ENCODE measurements at places on chromosomes 12 and 14.

DNA sequence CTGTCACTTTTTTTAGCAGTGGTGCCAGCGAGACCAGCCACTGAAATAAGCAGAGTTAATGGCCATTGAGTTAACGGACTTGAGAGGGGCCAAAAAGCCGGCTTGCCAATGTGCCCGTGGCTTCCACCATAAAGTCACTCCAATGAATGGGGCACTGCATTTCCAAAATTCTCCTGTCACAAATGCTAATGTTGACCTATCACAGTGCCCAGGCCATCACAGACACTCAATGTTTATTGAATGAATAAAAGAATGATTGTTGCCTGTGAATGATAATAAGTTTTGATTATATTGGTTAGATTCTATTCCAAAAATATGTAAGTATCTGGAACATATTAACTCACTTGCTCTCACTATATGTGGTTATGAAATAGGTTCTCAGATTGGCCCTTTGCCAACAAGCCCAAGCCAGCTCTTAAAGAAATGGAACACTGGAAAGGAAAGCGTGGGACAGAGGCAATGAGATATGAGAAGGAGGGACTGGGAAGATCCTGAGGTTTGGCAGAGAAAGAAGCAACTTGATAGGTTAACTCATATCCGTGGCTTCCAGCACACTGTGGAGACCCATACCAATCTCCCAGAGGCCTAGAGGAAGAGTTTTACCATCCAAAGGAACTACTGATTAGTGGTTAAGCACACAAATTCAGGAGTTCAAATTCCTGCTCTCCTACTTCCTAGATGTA, 108.7 kb downstream of the BTG1 start:
- DNase-seq: peak; percentile 89

DNA sequence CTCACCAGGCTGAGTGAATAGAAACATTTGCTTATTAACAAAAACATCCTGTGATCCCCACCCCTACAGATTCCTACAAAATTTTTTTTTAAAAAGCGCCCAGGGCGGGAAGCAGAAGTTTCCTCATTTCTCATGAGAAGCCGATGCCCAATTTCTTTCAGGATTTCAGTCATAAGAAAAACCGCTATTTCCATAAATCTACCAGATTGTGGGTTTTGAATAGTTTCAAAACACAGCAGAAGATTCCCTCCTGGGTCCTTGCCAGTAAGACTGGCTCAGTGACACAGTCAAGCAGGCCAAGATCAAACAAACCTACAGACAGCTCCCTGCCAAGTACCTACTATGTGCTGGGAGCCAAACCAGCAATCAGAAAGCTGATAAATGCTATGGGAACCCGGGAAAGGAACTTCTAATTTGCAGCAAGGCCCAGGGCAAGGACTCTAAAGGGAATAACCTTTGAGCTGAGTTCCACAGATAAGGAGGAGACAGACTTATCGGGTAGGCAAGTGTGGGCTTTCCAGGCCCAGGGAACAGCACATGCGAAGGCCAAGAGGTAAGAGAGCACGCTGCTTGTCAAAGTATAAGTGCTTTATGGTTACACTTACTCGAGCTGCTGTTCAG, 68.7 kb downstream of the CCDC88C start:
- no peak for DNase-seq

DNA sequence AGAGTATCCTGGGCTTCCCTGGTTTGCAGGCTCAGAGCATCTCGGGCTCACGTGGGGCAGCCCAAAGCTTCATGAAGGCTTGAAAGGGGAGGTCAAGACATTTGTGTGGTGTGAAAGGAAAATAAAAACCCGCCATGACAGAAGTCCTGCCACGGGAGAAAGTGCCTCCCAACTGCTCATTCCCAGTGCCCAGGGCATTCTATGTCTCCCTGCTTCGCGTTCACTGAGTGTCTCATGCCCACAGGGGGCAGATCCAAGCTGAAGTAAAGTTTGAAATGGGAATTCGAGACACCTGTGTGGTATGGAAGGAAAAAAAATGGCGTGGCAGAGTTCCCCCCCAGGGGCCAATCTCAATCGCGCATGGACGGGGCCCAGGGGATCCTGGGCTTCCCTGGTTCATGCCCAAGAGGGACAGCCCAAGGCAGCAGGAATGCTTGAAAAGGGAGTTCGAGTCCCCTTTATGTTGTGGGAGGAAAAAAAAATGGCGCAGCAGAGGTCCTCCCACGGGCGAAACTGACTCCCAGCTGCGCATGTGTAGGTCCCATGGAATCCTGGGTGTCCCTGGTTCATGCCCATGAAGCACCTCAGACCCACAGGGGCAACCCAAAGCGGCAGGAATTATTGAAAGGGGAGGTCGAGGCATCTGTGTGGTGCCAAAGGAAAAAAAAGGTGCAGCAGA, 576.7 kb downstream of the ALG10 start:
- no peak for DNase-seq

GRCh38 chr12:130436741-130437501, 99.2 kb downstream of the PIWIL1 start:
- no peak for DNase-seq

DNA sequence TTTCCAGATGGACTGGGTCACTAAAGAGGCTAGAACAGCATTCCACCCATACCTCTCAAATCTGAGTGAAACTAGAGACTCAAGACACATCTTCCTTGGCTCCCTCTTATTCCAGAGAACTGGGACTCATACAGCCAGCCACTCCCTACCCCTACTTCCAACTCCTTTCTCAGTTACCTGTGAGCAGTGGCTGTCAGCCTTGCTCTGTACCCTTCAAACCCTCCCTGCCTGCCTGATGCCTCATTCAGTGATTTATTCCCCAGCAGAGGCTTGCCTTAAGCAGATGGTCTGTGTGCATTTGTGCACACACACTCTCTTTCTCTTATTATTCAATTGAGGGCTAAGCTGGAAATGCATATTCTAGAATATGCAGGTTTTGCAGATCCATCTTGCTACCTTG, 14.6 kb downstream of the GPR84 start:
- DNase-seq: no peak

GRCh38 chr12:49161092-49161795, 27.6 kb downstream of the TUBA1A start:
- DNase-seq: no peak

DNA sequence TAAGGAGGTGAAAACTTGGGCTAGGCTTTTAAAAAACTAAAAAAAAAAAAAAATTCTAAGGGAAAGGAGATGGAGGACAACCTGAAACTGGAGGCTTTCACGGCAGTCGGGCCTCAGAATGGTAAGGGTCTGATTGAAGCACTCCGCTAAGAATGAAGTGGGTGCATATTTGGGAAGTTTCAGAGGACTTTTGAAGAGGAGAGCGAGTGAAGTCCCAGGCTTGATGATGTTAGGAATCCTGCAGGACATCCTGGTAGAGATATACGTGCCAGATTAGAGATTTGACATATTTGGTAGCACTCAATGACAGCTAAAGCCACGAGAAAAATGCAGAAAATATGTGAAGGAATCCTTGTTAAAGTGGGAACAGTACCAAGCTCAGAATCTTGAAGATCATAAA, 186.2 kb downstream of the SNAPC1 start:
- no peak for DNase-seq

DNA sequence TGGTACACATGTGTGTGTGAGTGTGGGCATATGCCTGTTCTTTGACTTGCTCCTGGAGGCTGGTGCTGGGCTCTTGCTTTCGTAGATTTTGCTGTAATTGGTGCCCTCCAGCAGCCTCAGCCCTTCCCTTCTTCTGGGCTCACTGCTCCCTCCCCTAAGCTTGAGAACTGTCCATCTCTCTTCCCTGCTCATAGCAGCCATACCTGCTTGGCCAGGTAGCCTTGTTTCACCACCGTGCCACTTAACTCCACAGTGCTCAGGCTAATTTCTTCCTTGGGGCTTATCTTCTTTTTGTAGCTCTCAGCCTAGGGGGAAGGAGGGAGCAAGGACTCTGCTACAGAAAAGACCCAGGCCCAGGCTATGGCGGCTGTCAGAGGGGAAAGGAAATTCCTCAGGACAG, 19.8 kb downstream of the PLEK2 start:
- no peak for DNase-seq

- no peak for DNase-seq
Observed at GRCh38 chr12:132475304-132476037, 14.5 kb upstream of the FBRSL1 start.

GRCh38 chr12:119710374-119710964, 42.5 kb downstream of the PRKAB1 start:
- no peak for DNase-seq

DNA sequence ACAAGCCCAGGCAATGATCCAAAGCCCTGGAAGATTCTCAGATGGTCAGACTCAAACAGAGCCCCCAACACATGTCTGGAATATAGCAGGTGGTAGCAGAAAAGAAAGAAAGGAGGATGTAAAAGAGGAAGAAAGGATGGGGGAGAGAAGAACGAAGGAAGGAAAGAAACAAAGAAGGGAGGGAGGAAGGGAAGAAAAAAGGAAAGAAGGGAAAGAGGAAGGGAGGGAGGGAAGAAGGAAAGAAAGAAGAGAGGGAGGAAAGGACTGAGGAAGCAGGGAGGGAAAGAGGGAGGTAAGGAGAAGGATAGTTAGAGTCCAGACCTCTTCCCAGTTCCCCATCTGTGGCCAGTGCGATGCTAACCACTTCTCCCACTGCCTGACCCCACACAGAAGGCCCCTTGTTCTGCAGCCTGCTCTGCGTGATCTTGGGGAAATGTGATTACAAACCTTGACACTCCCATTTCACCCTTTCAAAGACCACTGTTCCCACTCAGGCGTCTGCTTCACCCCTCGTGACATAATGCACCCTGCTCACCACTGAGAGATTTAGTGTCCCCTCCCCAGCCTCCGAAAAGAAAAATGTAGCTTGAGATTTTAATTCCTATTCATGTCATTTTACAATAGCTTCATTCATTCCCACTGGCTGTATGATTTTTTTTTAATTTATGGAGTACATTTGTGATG, 357.9 kb downstream of the BCL11B start:
- no peak for DNase-seq

DNA sequence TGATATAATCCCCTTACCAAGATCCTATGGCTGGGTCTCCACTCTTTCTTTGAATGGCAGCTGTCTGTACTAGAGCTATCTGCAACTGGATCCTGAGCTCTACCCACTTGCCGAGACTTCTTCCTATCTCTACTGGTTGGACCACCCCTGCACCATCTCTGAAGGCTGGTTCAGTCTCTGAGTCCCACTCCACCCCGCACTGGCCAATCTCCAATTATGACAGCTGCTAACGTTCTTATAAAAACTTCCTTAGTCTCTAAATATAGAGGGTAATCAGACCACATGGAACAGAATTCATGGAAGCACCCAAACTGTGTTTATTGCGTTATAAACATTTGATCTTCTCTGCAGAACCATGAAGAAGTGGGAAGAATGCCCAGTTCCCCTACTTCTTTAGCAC, 186.6 kb upstream of the EEA1 start:
- DNase-seq: no peak

DNA sequence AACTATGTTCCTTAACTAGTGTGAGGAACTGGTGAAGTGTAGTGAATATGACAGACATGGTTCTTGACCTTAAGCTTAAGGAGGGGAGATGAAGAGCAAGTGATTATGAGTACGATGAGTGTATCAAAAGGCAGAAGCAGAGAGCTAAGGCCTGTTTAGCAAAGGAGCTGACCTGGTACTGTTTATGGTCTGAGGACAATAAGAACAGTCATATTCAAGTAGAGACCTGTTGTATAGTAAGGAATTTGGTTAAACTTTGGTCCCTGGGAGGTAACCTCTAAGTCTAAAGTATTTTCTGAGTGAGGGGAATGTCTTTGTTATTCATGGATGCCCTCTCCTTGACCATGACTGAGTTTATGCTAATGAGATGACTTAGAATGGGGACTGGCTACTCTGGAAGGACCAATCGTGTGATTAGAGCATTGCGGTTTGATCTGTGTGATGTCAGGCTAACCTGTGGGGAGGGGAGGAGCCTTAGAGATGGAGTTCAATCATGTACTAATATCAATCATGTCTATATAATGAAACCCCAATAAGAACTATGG, 389.3 kb downstream of the BMP4 start:
- no peak for DNase-seq

DNA sequence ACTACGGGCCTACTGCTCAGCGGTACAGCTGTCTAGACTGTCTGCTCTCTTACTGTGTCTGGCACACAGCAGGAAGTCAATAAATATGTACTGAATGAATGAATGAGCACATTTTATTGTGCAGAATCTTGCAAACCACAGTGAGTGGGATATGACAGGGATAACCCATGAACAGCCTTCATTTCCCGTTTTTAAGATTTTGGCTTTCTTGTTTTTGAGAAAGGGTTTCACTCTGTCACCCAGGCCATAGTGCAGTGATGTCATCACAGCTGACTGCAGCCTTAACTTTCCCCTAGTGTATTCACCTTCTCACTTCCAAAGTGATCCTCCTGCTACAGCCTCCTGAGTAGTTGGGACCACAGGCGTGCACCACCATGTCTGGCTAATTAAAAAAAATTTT, 203.1 kb downstream of the AEBP2 start:
- no peak for DNase-seq

DNA sequence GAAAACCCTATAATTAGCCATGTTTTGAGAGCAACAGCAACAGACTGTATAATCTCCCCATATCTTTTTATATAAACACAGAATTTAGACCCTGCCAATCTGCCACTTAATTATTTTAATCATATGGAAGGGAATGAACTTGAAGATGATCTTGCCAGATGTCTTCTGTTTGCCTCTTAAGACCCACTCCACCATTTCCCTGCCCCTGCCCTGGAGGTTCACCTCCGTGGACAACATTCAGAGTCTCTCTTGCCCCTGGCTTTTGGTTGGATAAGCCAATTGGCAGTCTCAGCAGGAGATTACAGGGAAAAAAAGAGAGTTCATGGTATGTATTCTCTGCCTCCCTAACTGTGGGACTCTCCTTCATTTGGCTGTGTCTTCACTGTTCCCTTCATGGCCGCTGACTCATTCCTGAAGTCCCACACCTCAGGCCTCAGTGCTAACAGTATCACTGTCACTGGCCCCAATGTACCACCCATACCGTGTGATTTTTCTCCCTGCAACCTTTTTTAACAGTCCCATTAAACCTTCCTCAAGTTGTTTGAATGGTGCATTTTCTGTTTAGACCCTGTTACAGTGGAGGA, 184.8 kb downstream of the PIK3C2G start:
- no peak for DNase-seq

DNA sequence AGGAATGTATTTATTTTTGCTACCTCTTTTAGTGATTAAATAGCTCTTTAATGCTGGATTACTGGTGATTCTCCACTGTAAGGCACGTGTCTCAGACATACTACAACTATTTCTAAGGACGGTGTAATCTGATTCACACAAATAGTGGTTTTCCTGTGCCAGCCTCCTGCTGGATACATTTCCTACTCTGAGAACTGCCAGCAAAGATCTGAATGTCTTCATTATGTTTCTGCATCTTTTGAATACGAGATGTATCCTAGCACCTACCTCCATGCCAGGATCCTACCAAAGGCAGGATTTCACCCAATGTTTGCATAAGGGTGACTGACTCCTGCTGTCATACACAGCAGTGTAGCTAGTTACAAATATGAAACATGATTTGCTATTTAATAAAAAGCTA, 120.6 kb downstream of the PRICKLE1 start:
- no peak for DNase-seq

Data from adipocyte (in vitro differentiated cells).